ENCODE measurements at places on chromosomes 6 and 20.

- no peak for DNase-seq
Measured at GRCh38 chr20:1254254-1254653, 11.8 kb upstream of the SNPH start.

DNA sequence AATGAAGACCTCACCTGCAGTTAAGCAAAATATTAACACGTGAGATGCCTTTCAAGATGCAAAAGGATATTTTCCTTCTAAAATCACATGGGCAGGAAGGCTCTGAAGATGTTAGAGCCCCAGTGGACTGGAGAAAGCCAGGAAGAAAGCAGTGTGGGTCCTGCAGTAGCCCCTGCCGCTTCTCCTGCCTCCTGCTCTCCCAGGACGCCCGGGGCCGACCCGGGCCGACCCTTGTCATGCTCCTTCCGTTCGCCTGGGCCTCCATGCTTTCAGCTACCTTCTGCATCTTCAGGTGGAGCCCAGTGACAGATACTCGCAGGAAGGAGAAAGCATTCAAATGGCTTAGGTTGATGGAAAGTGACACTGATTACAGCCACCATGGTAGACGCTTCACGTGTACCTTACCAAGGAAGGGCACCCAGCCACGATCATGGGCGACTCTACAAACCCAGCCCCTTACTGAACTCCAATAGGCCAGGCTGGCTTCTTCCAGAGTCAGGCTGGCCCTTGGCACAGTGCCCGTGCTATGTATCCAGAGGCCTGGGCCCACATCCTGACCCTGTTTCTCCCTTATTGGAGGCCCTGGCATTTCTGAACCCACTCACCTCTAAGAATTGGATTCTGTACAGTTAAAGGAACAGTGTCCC lies 69.0 kb downstream of the TCP11 start:
- no peak for DNase-seq

- no peak for DNase-seq
Measured at GRCh38 chr6:160398674-160399271, 50.6 kb downstream of the SLC22A3 start.

- no peak for DNase-seq
Measured at GRCh38 chr6:11679099-11679498, 99.5 kb downstream of the ADTRP start.

DNA sequence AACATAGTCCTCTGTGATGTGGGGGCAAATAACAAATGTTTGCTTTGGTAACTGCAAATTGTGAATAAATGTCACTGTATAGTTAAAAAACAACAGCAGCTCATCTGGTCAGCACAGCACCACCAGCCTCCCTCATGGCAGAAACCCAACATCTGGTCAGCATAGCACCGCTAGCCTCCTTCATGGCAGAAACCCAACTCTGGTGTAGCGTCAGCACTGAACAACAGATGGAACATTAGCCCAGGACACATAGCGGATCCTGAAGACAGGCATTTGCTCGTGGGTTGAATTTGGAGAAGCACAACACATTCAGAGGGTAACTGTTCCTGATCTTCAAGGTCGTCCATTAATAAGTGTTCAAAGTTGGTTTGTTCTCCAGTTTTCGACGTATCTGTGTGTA lies 265.9 kb downstream of the DLL1 start:
- DNase-seq, result no peak

DNA sequence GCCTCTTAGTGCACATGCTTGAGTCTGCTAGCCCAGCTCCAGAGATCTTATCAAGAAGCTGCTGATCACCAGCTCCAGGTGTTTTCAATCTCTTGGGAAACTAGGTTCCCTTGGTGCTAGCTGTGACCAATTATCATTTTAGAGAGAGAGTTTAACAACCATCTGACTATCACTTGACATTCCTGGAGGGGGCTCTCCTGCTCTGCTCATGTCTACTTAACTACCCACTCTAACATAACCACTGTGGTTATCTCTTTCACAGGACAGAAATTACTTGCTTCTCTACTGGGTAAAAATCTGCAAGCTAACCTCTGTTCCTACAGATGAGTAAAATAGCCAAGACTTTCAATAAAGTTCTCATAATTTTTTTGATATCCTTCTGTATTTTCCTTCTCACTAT lies 823.4 kb upstream of the GJE1 start:
- DNase-seq, result no peak

DNA sequence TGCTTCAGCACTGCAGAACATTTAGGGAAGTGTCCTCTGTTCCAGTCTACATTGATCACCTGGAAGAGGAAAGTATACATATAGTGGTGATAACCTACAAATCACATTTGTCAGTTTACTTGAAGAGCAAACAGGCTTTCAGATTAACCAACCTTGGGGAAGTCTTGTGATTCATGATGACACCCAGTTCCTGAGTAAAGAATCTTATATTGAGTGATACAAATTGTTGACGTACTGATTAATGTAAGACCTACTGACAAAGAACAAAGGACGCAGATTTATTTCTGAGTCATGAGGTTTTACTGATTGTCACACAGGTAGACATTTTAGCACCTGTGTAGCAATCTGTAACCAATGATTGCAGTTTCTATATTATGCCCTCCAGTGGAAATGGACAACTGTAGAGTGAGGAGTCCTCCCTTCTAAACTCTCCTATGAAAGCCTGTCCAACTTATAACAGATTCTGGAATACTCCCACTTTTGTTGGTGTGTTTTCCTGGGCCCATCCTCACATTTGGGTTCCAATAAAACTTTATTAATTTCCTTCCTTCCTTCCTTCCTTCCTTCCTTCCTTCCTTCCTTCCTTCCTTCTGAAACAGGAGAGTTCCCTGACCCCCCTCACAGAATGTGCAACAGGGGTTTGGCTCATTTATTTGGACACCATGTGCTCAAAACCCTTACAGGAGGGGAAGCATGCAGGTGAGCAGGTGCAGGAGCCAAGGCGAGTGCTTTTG lies 113.5 kb downstream of the SLC35B3 start:
- no peak for DNase-seq

- DNase-seq, result no peak
Measured at GRCh38 chr6:157145656-157146285, 177.5 kb downstream of the TMEM242 start.

GRCh38 chr6:31897612-31898382 lies at the start of gene EHMT2:
Gene EHMT2 (minus strand): TSS chr6:31897698. CDS start chr6:31897677, 21 bp downstream.
- peak; percentile 86 for DNase-seq

DNA sequence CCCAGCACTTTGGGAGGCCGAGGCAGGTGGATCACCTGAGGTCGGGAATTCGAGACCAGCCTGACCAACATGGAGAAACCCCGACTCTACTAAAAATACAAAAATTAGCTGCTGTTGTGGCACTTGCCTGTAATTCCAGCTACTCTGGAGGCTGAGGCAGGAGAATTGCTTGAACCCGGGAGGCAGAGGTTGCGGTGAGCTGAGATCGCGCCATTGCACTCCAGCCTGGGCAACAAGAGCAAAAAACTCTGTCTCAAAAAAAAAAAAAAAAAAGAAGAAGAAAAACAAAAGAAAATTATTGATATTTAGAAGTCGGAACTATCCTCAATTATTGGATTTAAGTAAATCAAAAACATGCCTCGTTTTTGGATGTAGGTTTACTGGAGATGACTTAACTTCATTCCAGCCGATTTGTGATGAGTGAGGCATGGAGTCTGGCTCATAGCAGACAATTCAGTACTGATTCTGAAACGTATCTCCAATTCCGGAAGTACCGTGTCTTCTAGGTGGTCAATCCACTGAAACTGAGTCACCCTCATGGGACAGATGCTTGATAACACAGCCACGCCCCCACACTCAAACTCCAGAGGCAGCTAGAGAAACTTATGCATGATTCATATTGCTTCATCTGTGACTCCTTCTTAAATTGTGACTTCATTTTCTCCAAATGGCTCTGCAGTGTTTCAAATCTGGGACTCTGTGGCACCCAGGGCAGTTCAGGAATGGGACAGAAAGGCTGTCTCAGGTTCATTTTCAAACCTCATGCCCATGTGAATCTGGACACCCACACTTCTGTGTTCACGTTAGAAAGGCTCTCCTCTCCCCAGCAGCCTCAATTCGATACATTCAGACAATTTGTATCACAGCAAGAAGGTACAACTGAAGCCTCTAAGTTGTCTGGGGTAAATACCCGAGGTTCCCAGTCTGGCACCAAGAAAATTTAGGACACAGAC lies 110.4 kb upstream of the ARMC2 start:
- DNase-seq, result peak; percentile 52

DNA sequence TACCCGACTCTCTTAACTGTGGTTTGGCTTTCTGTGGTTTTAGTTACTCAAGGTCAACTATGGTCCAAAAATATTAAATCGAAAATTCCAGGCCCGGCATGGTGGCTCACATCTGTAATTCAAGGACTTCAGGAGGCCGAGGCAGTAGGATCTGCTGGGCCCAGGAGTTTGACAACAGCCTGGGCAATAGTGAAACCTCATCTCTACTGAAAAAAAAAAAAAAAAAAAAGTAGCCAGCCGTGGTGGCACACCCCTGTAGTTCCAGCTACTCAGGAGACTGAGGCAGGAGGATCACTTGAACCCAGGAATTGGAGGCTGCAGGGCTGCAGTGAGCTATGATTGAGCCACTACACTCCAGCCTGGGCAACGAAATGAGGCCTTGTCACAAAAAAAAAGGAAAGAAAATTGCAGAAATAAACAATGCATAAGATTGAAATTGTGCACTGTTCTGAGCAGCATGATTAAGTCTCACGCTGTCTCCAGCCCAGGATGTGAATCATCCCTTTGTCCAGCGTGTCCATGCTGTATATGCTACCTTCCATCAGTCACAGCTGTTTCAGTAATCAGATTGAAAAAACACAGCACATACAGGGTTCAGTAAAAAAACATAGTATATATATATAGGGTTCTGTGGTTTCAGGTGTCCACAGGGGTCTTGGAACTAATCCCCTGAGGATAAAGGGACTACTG lies 40.7 kb downstream of the RGS17 start:
- DNase-seq, result no peak

DNA sequence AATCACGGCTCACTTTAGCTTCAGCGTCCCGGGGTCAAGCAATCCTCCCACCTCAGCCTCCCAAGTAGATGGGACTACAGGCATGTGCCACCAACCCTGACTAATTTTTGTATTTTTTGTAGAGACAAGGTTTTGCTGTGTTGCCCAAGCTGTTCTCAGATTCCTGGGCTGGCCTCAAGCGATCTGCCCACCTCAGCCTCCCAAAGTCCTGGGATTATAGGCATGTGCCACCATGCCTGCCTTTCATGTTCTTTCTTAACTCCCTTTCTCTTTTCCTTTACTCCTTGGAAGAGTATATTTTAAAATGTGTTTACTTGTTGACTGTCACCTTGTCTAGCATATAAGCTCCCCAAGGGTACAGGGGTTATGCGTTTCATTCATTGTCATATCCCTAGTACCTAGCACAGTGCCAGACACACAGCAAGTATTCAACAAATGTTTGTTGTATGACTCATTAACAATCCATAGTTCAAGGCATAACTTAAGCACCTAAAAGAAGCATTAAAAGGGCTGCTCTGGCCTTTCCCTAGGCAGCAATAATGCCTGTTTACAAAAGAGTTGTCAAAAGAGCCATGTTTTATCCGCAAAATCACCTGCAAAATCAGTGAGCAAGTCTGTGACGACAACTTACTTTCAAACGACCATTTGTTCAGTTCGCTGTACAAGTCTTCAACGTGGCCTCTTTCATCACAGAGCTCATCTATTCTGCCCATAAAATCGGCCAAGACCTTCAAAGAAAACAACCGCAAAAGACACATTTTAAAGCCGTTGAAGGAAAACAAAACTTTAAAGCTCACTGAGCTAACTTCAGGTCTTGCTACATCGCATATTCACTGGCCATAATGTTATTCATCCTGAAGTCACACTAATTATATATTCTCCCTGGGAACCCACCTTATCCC lies 4.6 kb downstream of the CYP24A1 start:
- no peak for DNase-seq

DNA sequence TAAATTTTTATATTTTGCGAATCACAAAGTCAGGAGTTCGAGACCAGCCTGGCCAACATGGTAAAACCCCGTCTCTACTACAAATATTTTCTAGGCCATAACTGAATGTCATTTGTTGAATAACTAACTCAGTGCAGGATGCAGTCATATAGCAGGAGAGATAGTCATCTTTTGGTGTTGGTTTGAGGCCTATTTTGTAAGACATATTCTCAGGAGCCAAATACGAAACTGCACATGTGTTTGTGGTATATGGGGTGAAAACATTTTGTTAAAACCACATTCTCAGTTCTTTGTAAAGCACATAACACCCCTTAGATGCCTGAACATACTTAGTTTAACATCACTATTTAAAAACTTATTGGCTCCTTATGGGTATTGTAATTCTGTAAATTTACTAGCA lies 4.7 kb upstream of the ENPP5 start:
- DNase-seq, result no peak

DNA sequence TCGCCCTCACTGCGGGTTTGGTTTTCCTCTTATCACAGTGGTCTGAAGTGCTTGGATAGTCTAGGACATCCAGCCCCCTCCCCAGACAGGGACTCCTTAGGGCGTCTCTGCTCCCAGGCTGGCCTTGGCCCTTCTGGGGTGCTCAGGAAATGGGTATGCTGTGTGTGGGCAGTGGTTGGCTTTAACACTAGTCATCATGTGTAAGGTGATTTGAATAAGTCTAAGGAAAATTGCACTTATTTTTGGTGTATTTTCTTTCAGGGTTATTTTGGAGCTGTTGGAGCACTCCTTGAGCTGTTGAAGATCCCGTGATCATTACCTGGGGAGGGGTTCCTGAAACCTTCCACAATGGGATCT lies 33.8 kb downstream of the PANK2 start:
- no peak for DNase-seq

- no peak for DNase-seq
Measured at GRCh38 chr6:142297996-142298753, 3.6 kb upstream of the ADGRG6 start.

GRCh38 chr6:150470960-150471665 lies 102.3 kb downstream of the IYD start:
- no peak for DNase-seq

Measured in stimulated activated CD4-positive, alpha-beta T cell treated with anti-CD3 and anti-CD28 coated beads, Interleukin-4, amount 100 ng/mL, for 48 hours (primary cell).